ENCODE measurements at places on chromosomes 5 and 9. TPM values are rescaled to one million over a fixed set of nuclear protein-coding genes. Genes with fewer than 3 reads are reported as not detected.

DNA sequence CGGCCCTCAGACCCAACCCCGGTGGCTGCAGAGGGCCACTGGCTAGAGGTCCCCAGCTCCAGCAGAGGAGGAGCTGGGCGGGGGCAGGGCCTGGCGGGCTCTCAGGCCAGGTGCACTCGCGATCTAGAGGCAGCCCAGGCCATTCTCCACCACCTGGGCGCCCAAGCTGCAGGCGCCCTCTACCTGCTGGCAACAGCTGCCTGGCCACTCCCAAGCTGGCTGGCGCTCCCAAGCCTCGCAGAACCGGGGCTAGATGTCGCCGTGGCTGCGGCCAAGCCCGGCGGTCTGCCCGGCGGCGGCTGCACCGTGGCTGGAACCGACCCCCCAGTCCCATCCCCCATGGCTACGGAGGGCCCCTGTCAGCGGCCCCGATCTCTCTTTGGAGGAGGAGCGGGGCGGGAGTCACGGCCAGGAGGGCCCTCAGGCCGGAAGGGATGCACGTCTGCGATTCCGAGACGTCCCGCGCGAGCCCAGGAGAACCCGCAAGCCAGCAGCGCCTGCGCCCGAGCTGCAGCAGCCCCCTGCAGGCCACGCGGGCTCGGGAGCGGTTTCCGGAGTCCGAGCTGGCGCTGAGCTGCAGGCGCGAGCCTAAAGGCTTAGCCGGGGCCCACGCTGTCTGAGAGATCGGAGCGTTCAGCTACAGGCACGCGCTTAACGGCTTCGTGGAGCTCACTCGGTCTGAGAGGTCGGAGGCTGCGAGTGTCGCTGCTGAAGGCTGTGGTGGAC, 44.3 kb upstream of the BICD2 start:
- peak; percentile 83 for ATAC-seq

DNA sequence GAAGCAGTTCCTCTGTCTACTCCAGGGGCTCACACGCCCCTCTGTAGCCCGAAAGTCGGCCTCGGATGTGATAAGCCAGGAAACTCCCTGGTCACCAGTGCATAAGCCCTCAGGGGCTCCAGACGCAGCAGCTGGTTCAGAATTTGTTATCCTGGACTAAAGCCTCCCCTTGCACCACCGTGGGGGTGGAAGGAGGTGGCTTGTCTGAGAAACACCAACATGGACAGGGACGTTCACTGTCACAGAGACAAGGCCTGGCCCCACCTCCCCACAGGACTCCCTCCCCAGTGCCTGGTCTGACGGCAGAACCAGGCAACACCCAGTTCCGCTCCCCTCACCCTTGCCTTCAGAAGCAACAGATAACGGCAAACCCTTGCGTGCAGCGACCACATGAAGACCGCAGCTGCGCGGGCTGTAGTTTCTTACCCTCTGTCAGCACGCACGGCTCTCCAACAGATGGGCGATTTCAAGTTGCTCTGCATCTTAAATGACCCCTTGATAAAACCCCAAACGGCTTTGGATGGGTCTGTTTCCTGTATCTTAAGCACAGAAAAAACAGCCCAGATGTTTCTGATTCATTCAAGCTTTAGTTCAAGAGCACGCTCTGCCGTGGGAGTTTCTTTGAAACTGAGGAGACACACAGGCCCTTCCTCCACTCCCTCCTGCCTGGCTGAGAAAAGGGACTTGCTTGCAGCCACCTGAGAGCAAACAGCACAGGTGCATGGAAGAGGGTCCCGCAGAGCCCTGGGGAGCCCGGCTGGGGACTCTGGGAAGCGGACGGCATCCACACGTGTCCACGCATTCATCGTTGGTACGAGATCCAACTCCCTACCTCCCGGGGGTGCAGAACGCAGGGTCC, 44.7 kb upstream of the NKD2 start:
- no peak for ATAC-seq

- no peak for ATAC-seq
Measured at GRCh38 chr5:14039063-14039462, 94.6 kb upstream of the DNAH5 start.

DNA sequence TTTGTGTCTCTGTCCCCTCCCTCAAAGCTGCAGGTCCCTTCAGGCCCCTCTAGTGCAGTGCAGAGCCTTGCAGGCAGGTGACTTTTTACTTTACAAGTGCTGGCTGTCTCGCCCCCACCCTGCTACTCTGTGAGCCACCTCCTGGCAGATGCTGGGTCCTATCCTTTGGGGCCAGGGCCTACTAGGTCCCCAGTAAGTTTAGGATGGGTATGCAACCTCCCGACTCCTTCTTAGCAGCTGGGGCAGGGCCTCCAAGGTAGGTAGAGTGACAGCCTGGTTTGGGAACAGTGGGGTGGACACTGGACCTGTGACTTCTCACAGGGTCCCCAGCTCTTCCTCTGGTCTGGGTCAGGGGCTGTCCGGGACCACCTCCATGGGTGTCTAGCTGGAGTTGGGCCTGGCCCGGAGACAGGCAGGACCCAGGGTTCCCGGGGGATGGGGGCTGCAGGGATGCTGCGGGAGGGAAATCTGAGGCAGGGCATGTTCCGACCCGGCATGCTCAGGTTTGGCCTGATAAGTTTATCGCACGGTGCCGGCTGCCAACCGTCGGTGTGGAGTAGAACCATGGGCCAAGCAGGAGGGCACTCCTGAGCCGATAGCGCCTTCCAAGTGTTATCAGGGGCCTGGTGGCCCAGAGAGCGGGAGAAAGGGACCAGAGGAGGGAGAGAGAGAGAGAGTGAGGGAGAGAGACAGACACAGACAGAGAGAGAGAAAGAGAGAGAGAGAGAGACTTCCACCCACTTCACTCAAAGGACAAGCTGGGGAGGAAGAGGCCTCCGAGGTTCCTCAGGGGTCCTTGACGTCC, 20.5 kb downstream of the GFI1B start:
- ATAC-seq, result no peak

- ATAC-seq, result no peak
Measured at GRCh38 chr5:26757941-26758340, 280.4 kb downstream of the CDH9 start.

DNA sequence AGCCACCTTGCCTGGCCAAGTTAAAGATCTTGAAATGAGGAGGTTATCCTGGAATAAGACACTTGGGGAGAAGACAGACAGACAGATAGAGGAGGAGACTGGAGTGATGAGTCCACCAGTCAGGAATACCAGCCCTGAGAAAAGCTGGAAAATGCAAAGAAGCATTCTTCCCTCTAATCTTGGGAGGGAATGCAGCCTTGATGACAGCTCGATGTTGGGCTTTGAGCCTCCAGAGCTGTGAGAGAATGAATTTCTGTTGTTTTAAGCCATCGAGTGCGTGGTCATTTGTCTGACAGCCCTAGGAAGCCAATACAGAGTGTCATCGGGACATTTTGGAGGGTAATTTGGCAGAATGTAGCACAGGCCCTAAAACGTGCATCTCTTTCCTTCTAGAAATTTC, 199.1 kb upstream of the IER5L start:
- no peak for ATAC-seq

- ATAC-seq, result no peak
Measured at GRCh38 chr5:68533571-68534084, 318.1 kb downstream of the PIK3R1 start.

IQGAP2 gene
- total RNA-seq, result 4.2 TPM

AK8 gene
- 1.7 TPM for total RNA-seq

SLCO6A1 gene
- not detected for total RNA-seq

ZDHHC11 gene
- 11.2 TPM for total RNA-seq

All from esophagus mucosa (tissue), 1 donor.